ENCODE measurements at places on chromosomes 1 and 21. TPM values are rescaled to one million over a fixed set of nuclear protein-coding genes. Genes with fewer than 3 reads are reported as not detected.

DNA sequence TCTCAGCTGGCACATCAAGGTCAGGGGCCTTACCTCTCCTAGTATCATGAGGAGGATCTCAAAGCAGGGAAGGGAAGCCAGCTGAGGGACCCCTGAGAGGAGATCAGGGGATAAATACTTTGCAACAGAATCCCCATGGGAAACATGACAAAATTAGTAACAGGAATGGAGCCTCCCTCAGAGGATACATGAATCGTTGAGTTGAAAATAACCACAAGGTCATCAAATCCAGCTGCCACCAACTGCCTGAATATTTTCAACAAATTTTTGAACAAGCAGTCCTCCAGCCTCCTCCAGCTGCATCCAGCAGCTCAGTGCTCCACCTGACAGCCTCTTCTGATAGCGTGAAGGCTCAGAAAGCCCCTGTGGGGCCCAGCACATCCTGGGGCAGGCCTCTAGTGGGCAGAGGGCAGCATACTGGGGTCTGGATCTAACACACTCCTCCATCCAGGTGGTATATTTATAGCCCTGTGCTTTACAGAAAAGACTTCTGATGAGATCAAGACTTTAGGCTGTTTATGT lies 404.3 kb downstream of the NTNG1 start:
- no peaks in the 10 kb centered on the region for H3K27me3 ChIP-seq
- H3K4me3 ChIP-seq, result no peak overlapping the region
- H3K4me1 ChIP-seq, result no peaks in the 10 kb centered on the region
- no peaks in the 10 kb centered on the region for H3K36me3 ChIP-seq
- DNase-seq, result no peak

Gene ELAPOR1
- total RNA-seq, result 0.19 TPM

Gene ITSN1
- 41.9 TPM for total RNA-seq

Gene OR2T11
- not detected for total RNA-seq

Data from left ventricle myocardium inferior (tissue), 1 donor.